Renal pelvis (tissue), 12 donors: ENCODE measurements at places on chromosomes 11 and 22. TPM values are rescaled to one million over a fixed set of nuclear protein-coding genes. Genes with fewer than 3 reads are reported as not detected.

The KCNJ4 gene
- polyA plus RNA-seq: 0.24 TPM

The WBP2NL gene
- 7.7 TPM for polyA plus RNA-seq

The PRR33 gene
- polyA plus RNA-seq: not detected

The GANAB gene
- polyA plus RNA-seq: 407 TPM

- no peak for DNase-seq
These were observed 1.0 kb upstream of the LIF start for GRCh38 chr22:30247561-30247960.

DNA sequence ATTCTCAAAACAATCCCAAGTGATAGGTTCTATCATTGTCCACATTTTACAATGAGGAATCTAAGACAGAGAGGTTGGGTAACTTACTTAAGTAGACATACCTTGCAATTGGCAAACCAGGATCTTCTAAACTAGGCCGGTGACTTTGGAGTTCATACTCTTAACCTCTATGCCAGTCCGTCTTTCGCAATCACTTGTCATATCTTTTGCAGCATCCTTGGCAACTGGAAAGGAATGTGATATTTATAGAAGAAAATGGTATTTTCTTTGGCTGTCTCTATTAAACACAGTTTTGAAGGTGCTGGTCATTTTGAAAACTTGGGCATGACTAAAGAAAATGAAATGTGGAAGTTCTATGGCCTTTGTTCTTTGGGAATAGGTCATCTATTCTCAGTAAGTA is 556.5 kb downstream of the NELL1 start:
- DNase-seq: no peak

- DNase-seq: peak; percentile 62
These were observed 132.8 kb upstream of the PITPNB start for GRCh38 chr22:28051787-28052356.

- DNase-seq: no peak
These were observed 38.4 kb downstream of the MOB2 start for GRCh38 chr11:1447845-1448825.

DNA sequence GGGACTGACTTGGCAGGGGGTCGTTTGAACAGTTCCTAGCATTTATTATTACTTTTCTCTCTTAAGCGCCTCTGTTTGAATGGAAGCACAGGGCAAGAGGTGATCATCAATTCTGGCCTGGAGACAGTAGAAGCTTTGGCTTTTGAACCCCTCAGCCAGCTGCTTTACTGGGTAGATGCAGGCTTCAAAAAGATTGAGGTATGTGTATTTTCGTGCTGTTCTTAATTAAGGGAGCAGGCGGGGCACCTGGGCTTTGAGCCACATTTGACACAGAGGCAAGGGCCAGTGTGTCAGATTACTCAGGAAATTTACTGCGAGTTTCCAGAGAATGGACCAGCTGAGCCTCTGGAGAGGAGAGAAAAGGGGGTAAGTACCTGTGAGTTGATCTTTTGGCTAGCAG is 102.4 kb upstream of the SORL1-AS1 start:
- no peak for DNase-seq

DNA sequence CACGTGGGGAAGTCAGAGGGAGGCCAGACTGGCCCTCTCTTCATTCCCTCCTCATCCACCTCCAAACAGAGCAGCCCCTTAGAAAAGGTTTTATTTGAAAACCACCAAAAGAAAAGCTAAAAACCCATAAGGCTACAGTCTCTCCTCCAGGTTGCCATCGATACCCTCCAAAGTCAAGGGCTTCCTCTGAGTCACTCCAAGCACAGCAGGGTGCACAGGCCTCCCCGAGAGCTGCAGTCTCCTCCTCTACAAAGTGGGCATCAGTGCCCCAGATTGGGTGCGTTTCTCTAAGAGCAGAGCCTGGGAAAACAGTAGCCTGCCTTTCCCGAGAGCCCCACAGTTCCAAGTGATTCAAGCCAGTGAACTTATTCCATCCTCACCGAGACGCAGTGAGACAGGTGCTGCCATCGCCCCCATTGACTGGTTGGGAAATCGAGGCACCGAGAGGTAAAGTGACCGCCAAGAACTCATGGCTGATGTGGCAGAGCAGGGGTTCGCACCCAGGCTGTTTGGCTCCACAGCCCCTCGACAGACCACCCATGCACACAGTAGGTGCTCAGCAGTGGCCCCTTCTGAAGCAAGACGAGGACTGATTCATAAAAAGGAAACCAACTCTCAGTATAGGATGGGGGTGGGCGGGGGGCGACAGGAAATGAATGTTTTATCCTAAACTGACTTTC is 91.7 kb upstream of the SHISAL1 start:
- DNase-seq: no peak
